Activated T-cell treated with anti-CD3 and anti-CD28 coated beads, Interleukin-2, amount 50 U/mL, for 72 hours (primary cell): ENCODE measurements at places on chromosomes 1 and 21.

DNA sequence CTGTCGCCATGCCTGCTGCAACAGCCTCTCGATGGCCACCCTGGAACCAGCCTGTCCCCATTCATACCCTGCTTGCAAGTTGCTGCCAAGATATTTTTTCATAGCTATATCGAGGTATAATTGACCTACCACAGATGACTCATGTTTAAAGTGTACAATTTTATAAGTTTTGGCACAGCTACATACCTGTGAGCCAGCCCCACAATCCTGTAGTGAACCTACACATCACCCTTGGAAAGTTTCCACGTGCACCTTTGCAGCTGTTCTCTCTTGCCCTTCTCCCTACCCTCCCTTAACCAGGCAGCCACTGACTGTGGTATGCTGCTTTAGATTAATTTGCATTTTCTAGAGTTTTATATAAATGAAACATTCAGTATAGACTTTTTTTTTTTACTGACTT is 23.0 kb upstream of the KCNJ6 start:
- DNase-seq = no peak

GRCh38 chr1:171218661-171219060 is 29.6 kb upstream of the FMO1 start:
- no peak for DNase-seq

DNA sequence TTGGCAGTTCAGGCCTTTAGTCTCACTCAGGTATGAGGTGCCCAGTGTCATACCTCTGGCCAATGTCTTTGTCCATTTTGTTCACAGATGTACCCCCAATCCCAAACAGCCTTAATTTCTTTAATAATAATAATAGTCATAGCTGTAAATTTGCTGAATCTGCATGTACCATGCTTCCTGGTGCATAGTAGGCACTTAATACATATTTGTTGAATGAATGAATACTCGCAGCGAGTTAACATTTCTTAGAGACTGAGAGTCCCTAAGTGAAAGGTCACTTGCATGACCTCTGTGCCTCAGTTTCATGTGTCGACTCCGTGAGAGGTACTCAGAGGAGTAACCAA is 12.5 kb downstream of the ALPL start:
- DNase-seq = no peak

DNA sequence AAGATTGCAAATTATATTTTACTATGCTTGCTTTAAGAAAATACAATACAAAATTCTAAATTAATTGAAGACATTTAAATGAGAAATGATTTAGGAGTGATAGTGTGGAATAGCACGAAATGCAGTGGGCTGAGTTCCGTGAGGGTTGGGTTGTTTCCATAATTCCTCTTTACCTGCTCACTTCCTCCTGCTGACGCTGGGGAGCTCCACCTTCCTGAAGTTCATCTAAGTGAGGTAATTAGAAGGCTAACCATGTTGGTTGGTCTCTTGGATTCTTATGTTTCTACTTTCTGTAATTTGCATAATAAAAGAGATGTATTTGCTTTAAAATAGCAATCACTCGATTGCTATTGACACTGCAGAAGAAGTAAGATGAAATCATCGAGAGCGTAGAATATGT is 4.7 kb downstream of the OR14I1 start:
- no peak for DNase-seq

DNA sequence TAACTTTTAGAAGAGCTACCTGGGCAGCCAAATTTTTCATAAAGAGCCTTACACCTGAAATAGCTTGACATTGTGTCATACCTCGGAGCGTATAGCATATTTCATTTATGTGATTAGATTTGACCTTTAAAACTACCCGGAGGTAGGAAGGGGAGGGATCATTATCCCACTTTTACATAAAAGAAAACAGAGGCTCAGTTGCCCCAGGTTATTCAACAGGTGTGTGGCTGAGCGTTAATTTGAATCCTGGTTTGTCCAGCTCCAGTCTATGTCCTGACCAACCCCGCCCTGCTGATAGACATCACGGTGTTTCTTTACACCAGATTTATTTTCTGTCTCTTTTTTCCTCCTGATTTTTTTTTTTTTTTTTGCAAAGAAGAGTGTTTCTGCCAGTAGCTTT is 39.7 kb downstream of the PBX1 start:
- DNase-seq = no peak

GRCh38 chr1:67171574-67171955 is 5.3 kb downstream of the IL23R start:
- DNase-seq = no peak

- DNase-seq = no peak
Measured at GRCh38 chr1:119827010-119827409, 15.8 kb upstream of the REG4 start.

GRCh38 chr21:40282912-40283886 is 416.0 kb downstream of the PCP4 start:
- DNase-seq = no peak

DNA sequence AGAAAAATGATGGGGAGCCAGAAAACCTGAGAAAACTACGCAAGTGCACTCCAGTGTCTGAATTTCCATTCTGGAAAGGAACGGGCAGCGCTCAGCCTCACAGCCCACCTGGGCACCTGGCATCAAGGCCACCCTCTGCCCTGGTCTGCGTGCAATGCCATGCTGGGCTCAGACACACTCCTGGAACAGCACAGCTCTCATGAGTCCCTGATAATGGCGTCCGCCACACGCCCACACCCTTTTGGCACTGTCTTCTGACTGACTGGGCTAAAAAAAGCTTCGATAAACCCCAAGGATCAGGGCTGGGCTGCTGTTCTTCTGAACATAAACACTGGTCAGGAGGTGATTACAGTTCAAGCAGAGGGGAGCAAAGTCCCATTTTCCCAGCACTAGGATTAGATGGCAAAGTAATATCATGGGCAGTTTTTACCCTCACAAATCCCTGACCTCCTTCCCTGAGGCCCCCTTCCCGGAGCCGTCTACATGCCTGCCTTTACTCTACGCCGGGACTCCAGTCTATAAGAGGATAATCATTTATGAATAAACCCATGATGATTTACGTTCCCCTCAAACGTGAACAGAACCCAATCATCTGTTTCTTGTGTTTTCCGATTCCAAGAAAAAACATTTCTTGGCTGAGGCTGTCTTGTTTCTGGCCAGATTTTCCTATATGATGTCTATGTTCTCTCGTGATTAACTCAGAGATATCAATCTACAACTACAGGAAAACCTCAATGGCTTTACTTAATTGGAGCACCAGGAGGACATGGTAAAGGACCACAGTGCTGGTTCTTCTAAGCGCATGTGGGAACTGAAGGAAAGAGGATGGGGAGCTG is 22.6 kb downstream of the RCAN1 start:
- DNase-seq = no peak

DNA sequence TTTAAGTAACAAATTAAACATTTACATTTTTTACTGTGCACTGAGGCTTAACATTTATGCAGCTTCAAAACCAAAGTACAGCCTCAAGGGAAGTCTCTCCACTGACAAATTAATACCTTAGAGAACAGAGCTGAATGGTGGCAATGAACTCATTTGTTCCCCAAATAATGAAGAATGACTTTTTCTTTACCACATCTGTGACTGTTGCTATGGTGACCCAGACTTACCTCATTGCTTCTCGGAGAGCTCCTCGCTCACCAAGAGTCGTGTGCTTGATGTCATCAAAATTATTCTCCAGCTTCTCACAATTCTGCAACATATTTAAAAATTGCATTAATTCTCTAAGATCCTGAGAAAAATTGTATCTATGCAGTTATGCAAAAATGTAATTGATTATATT is 92.9 kb downstream of the DPYD start:
- DNase-seq = no peak

DNA sequence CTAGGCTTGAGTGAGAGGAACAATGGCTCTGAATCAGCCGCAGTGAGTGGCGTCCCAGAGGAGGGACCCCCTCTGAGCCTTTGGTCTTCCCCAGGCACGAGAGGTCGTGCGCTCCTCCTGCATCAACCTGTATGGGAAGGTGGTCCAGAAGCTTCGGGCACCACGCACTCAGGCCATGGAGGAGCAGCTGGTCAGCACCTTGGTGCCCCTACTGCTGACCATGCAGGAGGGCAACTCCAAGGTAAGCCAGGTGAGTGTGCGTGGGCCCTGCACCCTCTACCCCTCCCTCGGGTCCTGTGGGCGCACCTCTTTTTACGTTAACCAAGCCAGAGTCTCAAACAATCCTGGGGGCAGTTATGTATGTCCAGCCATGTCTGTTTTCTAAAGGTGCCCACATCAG is 13.7 kb upstream of the TTC4 start:
- no peak for DNase-seq

DNA sequence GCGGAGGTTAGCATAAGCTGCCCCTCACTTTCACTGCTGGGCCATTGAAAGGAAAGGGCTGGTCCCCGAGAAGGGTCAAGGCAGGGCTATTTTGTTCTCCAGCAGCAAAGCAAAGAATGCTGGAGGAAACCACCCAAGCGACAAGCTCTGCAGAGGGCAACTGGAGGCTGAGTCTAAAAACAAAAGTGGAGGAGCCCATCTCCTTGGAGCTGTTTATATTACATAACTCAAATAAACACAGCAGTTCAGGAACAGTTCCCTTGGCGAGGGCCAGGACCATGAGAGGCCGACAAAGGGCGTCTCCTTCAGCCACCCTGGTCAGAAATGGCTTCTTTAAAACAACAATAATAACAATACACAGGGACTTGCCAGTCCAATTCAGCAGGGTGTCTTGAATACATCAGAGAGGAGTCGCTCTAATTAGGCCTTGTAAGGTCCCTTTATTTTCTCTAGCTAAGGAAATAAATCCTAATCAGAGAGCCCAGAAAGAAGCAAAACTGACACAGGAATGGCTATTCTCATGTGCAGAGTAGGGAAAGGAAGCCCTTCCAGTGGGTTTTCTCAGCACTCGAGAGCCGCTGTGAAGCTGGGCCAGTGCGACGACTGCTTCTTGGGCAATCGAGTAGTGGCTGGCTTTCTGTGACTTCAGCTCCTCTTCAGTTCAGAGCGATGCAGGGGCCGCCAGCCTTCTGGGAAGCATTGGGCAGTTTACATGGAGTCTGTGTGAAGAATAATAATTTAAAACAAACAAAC is 57.0 kb upstream of the TARBP1 start:
- no peak for DNase-seq

- no peak for DNase-seq
Measured at GRCh38 chr1:221473411-221473810, 268.5 kb downstream of the DUSP10 start.

GRCh38 chr1:37096523-37096922 is 62.2 kb upstream of the GRIK3 start:
- no peak for DNase-seq

GRCh38 chr1:51203121-51203873 is 32.8 kb upstream of the RNF11 start:
- DNase-seq = no peak

DNA sequence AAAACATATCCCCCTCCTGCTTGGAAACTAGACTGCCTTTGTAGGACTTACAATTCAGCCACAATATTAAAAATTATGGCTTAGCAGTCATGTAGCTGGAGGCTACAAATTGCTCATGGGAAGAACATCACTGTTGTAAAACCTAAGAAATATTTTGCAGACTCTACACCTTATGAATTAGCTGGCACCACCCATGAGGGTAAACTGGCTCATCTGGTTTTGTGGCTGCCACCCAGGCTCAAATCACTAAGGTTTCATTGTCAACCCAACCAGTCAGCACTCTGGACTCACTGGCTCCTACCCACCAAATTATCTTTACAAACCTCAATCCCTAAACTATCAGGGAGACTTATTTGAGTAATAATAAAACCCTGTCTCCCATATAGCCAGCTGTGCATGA is 100.7 kb upstream of the OLFM3 start:
- no peak for DNase-seq
